ENCODE measurements at places on chromosomes 1 and 21. TPM values are rescaled to one million over a fixed set of nuclear protein-coding genes. Genes with fewer than 3 reads are reported as not detected.

DNA sequence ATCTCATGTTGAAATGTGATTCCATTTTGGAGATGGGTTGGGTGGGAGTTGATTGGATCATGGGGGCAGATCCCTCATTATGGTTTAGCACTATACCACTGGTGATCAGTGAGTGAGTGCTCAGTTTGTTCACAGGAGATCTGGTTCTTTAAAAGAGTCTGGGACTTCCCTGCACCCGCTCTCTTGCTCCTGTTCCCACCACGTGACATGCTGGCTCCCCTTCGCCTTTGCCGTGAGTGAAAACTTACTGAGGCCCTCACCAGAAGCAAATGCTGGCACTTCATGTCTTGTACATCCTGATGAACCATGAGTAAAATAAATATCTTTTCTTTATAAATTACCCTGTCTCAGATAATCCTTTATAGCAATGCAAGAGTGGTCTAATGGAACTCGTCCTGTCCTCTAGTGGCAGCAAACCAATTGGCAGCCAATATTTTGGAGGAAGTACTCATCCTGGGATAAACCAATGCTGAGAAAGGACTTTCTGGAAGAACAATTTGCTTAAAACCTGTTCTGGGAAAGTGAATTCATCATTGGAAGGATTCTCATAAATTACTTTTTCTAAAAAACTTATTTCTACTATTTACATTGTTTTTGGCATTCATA, 27.8 kb upstream of the CYP4A11 start:
- no peak for DNase-seq

- DNase-seq = no peak
These were observed 15.4 kb upstream of the SAMD13 start for GRCh38 chr1:84286071-84286470.

DNA sequence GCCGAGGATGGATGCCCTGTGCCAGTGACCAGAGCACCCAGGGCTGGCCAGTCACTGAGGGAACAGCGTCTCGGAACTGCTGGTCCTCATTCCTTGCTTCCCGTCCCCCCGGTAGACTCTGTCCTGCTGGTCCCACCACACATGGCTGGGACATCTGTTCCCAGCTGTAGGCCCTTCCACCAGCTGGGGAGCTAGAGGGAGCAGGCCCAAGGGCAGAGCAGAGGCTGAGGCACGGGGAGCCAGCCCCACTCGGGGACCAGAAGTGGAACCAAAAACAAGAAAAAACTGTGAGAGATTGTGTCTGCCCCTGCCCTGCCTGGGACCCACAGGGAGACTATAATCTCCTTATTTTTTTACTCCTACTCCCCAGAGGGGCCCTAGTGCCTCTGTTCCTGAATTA, 23.8 kb downstream of the ATP8B2 start:
- no peak for DNase-seq

DNA sequence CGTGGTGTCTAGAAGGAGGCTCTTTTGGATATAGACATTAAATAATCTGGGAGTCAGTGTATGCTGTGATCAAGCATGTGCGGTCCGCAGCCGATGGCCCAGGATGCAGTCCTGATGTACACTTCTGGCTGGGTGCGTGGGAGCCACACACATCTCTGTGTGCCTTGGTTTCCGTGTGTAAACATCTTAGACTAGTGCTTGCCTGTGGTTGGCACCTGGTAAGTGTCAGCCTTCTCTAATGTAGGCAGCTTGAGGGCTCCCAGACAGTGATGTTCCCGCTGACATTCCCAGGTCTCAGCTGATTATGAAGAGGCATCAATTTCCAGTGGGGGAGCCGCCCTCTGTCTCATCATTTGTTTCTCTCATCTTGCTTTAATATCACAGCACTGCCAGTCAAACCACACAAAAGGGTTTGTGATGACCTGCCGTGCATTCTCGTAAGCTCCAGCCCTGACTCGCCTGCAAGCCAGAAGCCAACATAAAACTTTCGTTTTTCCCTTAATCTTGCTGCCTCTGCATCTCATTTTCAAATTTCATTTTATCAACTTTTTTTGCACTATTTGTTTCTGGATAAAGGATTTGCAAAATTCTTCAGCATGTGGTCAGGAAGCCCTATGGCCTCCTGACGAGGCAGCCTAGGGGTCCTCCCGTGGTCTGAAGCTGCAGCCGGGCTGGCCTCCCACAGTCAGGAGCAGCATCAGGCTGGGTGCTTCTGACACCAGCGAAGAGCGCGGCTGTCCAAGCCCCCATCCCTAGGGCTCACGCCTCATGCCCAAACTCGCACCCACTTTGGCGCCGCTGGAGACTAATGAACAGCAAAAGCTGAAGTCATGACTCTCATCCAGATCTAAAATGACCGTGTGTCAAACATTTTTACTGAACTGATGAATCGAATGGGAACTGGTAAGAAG, 28.1 kb downstream of the PDE9A start:
- no peak for DNase-seq

GRCh38 chr1:235911876-235912275, 45.2 kb upstream of the LYST start:
- DNase-seq = no peak

GRCh38 chr1:43229826-43230780, 39.7 kb upstream of the TMEM125 start:
- DNase-seq = no peak

DNA sequence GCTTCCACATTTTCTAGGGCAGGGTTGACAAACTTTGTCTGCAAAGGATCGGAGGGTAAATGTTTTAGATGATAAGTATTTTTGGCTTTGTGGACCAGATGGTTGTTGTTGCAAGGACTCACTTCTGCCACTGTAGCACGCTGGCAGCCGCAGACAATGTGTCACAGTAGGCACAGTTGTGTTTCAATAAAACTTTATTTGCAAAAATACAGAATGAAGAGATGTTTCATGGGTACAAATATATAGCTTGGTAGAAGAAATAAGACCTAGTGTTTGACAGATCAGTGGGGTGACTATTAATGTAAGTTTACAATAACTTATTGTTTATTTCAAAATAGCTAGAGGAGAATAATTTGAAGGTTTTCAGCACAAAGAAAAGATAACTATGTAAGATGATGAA, 127.8 kb downstream of the GRIK3 start:
- DNase-seq = no peak

- DNase-seq = no peak
These were observed 777 bp upstream of the TRIM67 start for GRCh38 chr1:231160895-231161666.

DNA sequence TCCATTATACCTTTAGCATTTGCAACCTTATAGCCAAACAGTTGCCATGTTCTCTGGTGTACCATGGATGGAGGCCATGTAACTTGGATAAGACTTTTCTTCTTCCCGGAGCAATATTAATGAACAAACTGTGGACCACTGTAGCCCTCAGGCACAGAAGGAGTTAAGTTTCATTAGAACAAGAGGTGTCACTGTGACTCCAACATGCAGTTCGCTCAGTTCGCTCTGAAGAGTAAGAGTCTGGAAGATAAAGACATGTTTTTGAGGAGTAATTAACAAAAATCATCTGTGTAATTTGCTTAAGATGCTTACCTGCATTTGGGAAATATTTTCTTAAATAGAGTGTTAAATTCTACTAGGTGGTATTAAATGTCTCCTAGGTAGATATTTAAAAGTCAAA, 4.1 kb downstream of the KIF26B start:
- DNase-seq = no peak

GRCh38 chr1:199982606-199983005, 44.9 kb upstream of the NR5A2 start:
- no peak for DNase-seq

DNA sequence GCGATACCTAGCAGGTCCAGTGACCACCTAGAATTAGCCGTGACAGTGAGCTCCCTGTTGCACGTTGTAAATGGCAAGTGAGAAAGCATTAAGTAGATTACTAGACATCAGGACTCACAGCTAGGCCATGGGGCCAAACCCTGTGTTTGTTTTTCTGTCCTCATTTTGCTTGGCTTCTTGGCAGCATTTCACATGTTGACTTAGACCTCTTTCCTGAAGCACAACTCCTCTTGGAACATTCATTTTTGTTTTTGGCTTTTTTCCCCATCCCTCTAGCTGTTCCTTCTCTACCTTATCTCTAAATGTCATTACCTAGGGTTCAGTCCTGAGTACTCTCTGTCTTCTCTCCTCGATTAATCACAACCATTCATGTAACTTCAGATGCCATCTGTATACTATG, 16.9 kb upstream of the PTPN14 start:
- DNase-seq = no peak

DNA sequence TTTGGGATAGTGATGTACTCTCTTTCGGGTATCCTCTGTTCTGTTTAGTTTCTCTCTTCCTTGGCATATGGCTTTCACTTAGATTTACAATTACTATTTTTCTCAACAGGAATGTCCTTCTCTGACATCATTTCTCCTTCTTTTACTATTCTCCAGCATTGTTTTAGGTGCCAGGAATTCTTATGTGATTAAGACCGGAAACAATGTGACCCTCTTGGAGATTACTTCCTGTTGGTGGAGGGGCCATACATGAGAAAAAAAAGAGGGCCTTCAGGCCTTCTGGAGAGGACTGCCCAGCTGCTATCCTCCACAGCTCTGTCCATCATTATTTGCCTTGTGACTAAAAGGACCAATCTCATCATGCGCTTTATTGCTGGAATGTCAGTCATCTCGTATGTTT, 50.4 kb upstream of the ADAMTS5 start:
- DNase-seq = no peak

DNA sequence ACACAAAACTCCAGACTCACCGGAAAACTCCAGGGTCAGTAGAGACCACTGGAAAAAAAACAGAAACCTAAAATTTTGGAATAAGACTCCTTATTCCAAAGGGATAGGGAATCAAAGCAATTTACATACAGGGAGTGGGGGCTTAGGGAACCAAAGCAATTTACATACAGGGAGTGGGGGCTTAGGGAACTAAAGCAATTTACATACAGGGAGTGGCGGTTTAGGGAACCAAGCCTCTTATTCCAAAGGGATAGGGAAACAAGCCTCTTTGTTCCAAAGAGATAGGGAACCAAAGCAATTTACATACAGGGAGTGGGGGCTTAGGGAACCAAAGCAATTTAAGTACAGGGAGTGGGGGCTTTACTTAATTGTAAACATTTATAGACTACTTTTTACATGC, 28.4 kb upstream of the TTLL7 start:
- no peak for DNase-seq

DNA sequence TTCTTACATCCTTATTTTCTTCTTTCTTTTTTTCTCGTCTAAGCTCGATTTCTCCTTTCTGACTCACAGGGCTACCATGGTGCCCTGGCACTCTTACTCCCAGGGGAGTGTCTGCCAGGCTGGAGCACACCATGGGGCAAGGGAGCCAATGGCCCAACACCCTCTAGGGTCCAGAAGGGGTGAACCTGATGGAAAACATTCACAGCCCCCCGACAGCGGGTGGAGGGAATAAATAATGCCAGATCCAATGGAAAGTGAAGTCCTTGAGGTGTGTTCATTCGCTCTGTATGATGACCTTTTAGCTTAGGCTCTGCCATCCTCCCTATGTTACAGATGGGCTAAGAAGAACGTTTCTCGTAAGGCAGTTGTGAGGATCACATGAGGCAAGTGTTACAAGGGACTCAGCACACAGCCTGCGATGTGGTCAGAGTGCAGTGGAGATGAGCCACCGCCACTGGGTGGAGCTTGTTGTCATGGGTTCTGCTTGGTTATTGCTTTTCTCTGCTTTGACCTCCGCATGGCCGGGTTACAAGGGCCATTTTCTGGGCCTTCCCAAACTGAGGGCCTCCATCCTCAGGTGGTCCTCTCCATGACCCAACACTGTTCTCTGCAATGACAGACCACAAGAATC, 3.5 kb upstream of the FCMR start:
- DNase-seq = no peak

GRCh38 chr21:43778469-43779335, 2.6 kb upstream of the CSTB start:
- no peak for DNase-seq

- DNase-seq = no peak
These were observed 98.3 kb downstream of the COQ8A start for GRCh38 chr1:227038401-227038800.

DNA sequence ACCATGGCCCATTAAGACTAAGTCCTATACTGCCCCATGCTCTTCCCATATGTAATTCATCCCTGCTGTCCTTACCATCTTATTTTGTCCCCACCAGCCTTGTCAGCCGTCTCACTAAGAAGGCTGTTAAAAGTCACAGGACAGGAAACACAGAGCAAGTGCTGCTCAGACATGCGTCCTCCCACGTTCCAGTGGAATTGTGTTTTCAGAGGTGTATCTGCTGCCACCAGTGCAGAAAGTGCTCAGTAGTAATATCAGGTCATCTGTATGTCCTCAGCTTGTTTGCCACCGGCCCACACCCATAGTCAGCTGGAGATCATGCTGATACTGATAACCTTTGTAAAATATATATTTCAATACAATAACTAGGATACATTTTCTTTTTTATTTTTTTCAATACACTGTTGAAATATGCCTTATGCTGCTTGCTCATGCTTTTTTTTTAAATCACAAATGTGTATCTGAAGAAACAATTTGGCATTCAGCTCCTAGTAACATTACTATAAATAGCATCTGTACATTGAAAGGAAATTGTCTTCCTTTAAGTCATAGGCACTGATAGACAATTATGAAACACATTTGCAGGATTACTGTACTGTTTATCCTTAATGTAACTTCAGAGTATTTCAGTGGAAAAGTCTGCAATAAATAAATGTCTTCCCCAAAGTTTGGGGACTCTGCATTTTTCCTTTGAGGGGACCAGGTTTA, 156.9 kb downstream of the EDEM3 start:
- DNase-seq = no peak

- no peak for DNase-seq
These were observed at the start of gene NCF2 for GRCh38 chr1:183590244-183591191. Gene NCF2, minus strand, starts transcription at chr1:183590459. Its CDS starts 130 bp downstream, at chr1:183590329.

GRCh38 chr1:1827089-1827848, 49.0 kb upstream of the NADK start:
- DNase-seq = no peak

- no peak for DNase-seq
These were observed 39.3 kb downstream of the NCF2 start for GRCh38 chr1:183550915-183551314.

DNA sequence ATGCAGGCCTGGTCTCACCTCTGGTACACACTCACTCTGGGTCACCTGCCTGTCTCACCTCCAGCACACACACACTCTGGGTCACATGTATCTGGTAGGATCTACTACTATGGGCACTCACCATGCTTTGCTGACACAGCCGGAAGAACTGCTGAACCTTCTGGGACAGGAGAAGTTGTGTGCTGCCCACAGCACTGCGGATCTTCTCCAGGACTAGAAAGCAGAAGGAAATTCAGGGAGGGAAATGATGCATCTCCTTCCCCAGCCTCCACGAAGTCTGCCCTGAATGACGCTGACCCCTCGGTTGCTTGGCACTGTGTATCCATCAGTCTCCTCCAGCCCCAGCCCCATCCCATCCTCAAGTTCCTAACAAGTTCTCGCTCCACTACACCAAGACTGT, 7.9 kb upstream of the SMIM12 start:
- no peak for DNase-seq

Gene TIPRL
- total RNA-seq = 35.2 TPM

Gene TFF3
- 49.7 TPM for total RNA-seq

Gene PLPPR5
- not detected for total RNA-seq

Gene MYBPH
- total RNA-seq = not detected

Gene COA7
- total RNA-seq = 6.9 TPM

Gene LCK
- 1.3 TPM for total RNA-seq

Gene TNFRSF9
- total RNA-seq = not detected

Gene P3H1
- 119 TPM for total RNA-seq

Gene TNFRSF4
- total RNA-seq = 1.3 TPM

Gene FUCA1
- total RNA-seq = 23.8 TPM

Gene B3GALT5
- total RNA-seq = 0.29 TPM

Gene TRIM17
- total RNA-seq = not detected

Gene SYTL1
- total RNA-seq = 4.8 TPM

Gene ASCL5
- not detected for total RNA-seq

Gene TDRD5
- total RNA-seq = not detected

Gene BSND
- total RNA-seq = not detected

Gene EDN2
- total RNA-seq = not detected

Gene LRRC71
- total RNA-seq = 3.8 TPM

Gene SFN
- not detected for total RNA-seq

Data from uterus (tissue), 4 donors.